ENCODE measurements at places on chromosomes 11 and 22.

DNA sequence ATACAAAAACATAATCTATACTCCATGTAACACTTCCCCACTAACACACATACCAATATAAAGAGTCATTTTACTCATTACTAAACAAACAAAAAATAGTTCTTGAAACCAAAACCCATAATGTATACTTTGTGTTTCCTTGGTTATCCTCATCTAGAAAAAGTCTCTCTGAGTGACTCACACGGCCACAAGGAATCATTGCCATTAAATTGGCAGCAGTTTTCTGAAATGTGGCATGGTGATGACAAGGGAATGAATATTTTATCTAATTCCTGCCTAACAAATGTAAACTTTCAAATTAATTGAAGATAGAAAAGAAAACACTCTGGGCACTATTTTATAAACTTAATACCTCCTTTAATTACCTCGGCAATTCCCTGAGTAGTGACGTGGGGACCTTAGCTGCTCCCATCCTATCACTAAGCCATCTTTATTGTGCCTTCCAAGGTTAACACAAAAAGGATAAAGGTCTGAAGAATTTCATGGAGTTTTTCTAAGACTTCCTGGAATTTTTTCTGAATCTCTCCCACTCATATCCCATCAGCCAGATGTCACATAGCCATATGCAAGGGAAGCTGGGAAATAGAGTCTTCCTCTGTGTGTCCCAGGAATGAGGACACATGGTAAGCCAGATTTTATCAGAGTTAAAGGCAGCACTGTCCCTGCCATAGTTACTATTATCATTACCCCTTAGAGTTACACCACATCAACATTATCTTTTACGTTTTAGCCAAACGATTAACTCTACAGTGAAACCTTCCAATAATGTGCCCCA is 857.2 kb upstream of the TENM4 start:
- DNase-seq, result no peak

DNA sequence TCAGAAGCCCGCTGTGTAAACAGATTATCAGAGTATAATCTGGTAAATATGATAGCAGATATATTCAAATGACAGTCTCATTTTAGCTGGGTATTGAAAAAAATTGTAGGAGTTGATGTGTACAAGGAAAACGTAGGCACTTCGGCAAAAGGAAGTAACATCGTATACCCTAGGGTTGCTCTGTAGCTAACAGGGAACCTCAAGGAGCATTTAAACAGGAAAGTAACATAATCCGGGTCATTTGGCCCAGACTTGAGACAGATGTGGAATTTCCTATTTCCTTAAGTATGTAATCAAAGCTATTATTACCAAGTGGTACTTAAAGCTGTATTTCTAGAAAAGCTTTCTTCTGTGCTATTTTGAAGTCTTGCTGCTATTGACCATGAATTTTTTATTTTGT is 215.6 kb downstream of the DDX10 start:
- no peak for DNase-seq

DNA sequence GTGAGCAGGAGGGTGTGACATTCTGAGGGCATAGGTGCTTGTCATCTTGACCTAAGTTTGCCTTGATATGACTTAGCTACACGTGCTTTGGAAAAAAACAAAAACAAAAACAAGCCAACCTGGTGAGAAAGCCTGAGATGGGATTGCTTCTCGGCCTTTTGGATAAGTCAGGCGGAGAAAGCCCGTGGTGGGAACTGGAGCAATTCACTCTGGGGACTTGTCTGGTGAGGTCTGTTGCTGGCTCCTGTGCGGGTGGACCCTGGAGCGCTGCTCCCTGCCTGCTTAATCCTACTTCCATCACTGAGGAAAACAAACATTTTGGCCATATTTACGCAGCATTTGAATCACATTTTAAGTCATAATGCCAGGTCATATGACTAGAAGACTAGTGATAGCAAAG is 100.3 kb downstream of the SNX19 start:
- peak; percentile 48 for DNase-seq

DNA sequence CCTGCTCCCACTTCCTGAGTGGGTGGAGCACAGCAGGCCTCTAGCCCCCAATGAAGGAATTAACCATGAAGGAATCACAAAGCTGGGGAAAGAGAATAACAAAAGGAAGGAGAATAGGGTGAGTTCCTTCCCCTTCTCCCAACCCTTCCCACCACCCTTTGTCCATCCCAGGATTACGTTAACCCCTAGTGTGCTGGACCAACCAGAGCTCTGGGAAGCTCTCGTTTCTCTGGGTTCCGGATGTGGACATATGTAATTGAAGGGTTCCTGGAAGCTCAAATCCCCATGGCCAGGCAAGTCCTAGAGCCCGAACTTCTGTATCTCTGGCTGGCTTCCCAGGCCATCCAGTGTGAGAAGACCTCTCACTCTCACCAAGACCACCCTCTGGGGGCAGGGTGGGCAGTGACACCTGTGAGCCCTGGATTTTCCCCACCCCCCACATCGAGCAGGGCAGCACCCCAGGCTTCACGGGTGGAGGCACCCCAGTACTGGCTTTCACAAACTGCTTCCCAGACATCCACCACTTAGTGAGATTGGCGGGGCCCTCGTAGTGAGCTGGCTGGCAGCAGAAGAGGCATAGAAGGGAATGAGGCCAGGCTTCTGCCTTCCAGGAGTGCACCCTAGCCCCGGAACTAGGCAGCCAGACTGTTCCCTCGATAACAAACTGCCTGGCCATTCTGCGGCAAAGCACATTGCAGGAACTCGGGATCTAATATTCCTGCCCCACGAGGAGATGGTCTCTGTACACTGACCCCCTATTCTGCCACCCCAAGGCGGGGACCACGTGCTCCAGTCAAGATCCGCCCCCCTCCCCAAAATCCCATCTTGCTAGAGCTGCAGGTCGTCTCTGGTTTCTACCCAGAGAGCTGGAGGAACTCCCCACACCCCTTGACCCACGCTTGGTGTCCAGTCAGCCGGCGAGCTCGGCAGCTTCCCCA is 2.1 kb downstream of the NECTIN1 start:
- DNase-seq, result no peak

GRCh38 chr11:114921697-114922096 is 243.4 kb downstream of the NXPE2 start:
- DNase-seq, result no peak

GRCh38 chr11:101030692-101031091 is 98.9 kb downstream of the PGR start:
- DNase-seq, result no peak

DNA sequence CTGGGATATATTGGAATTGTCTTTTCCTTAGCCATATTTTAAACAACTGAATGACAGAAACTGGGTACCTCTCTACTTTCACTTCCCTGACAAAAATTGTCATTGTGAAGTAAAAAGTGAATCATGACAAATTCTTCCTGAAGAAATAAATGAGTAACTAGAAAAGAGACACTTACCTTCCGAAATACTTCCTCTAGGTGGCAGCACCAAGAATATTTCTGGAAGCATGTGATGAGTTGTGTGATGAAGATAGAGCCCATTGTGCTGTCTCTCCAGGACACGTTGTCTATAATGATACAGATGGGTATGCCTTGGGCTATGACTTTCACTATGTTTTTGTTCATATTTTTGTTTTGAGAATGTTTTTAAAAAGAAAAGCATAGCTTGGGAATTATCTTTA is 21.5 kb downstream of the CASP4 start:
- peak; percentile 70 for DNase-seq

DNA sequence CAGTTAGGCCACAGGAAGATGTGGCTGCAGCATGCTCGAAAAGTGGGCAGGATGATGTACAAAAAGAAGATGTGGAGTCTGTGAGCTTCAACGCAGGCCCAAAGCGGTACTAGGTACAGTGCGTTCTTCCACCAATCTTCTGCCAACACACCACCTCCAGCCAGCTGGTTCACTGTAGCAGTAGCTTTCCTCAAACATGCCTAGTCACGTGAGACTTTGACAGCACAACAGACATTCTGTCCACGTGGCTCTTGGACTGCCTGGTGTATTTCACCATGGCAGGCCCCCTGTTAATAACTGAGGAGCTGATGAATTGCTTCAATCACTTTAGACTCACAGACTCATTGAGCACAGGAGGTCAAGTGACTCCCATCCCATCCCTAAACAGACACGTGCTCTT is 14.1 kb downstream of the SYN3 start:
- DNase-seq, result no peak

- peak; percentile 70 for DNase-seq
Observed at GRCh38 chr22:26367402-26368245, 61.4 kb upstream of the ASPHD2 start.

DNA sequence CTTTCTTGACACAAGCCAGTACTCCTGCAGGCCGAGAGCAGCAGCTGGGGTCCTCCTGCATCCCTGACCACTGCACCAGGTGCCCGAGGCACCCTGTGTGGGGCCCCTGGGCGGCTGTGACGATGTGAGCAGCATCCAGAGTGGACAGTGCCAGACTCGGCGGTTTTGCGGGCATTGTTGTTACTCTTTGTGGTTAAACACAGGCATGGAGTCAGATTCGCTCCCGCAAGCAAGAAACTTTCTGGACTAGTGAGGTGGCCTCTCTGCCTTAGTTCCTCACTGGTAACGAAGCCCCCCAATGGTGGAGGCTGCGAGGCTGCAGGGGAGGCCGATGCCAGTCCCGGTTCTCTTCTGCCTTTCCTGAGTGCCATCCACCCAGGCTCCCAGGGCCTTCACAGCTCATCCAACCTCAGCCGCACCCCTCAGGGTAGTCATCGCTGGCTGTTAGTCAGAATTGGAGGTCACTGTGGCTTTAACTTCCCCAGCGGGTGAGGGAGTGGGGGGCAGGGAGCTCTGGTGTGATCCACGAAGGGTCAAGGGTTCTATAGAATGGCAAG is 3.7 kb upstream of the CLDN5 start:
- DNase-seq, result no peak

- no peak for DNase-seq
Observed at GRCh38 chr11:17992916-17993315, 19.9 kb downstream of the SERGEF start.

GRCh38 chr22:43740587-43741270 is 71.4 kb downstream of the EFCAB6 start:
- DNase-seq, result no peak

GRCh38 chr11:111967649-111968048 is 30.5 kb downstream of the DIXDC1 start:
- no peak for DNase-seq

DNA sequence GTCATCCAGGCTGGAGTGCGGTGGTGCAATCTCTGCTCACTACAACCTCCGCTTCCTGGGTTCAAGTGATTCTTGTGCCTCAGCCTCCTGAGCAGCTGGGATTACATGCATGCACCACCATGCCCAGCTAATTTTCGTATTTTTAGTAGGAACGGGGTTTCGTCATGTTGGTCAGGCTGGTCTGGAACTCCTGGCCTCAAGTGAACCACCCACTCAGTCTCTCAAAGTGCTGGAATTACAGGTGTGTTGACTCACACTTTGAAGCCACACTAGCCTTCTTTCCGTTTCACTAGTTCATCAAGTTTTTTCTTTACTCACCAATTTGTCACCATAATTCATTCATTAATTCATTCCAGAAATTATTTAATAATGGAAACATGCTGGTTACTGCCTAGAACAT is 298.4 kb upstream of the MTNR1B start:
- DNase-seq, result no peak

- no peak for DNase-seq
Observed at GRCh38 chr22:43270314-43270908, 72.8 kb downstream of the SCUBE1 start.

DNA sequence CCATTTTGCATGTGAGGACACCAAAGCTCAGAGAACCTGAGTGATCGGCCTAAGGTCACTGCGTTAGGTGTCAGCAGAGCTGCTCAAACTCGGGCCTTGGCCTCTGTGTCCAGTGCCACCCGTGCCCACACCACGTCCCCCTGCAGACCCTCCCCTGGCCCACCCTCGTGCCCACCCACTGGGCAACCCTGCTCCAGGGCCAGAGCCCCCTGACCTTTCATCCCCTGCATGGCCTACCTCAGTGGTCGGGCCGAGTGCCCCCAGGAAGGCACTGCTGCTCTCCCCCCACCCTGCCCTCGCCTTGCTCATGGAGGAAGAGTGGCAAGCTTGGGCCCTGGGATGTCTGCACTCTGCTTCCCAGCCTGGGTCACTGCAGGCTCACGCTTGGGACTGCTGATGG is 17.7 kb downstream of the B3GAT1 start:
- no peak for DNase-seq

- no peak for DNase-seq
Observed at GRCh38 chr11:133548641-133549040, 16.3 kb upstream of the OPCML start.

GRCh38 chr11:117428856-117429229 is 101.2 kb downstream of the CEP164 start:
- DNase-seq, result no peak

GRCh38 chr11:129322941-129323340 is 52.7 kb upstream of the BARX2 start:
- peak; percentile 21 for DNase-seq

DNA sequence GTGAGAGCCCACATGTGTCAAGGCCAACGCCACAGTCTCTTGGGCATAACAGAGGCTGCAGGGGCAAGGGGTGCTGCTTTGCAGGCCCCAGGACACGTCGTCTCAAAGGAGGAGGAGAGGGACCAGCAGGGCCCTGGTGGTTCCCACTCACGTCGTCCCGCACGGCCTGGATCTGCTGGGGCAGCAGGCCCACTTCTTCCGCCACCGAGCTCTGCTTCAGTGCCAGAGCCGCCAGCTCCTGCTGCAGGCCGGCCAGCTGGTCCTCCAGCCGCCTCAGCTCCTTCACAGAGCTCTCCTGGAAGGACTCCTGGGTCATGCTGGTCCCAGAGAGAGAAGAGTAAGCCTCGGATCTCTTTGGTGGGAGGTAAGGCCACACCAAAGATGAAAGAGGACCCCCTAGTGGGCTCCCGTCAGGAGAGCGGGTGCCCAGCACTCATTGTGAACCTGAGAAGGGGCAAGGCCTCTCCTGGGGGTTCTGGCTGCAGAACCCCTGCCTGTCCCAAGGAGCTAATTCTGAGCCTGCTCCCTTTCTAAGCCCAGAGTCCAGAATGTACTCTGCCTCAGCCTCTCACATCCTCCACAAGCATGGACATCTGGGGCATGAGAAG is 15.6 kb downstream of the SUN2 start:
- DNase-seq, result no peak
